ENCODE measurements at places on chromosomes 4 and X. TPM values are rescaled to one million over a fixed set of nuclear protein-coding genes. Genes with fewer than 3 reads are reported as not detected.

The RHOXF1 gene
- not detected for total RNA-seq

The PIR gene
- 0.73 TPM for total RNA-seq

The GPC3 gene
- 0.46 TPM for total RNA-seq

The MYOZ2 gene
- not detected for total RNA-seq

The CHRNA9 gene
- not detected for total RNA-seq

The HSD17B10 gene
- total RNA-seq = 188 TPM

The SCRG1 gene
- not detected for total RNA-seq

The MAGEA6 gene
- not detected for total RNA-seq

The SNCA gene
- total RNA-seq = 1.2 TPM

The PCDH10 gene
- total RNA-seq = not detected

The HCFC1 gene
- 140 TPM for total RNA-seq

The F9 gene
- not detected for total RNA-seq

The ERVMER34-1 gene
- total RNA-seq = not detected

The NSG1 gene
- 1.2 TPM for total RNA-seq

The TMPRSS11A gene
- total RNA-seq = not detected

The PNMA6A gene
- 2.0 TPM for total RNA-seq

The TRAPPC11 gene
- 21.2 TPM for total RNA-seq

The GPR143 gene
- not detected for total RNA-seq

The CT45A1 gene
- not detected for total RNA-seq

The PPP4R3C gene
- total RNA-seq = not detected

The TTC29 gene
- not detected for total RNA-seq

The P2RY4 gene
- 0.18 TPM for total RNA-seq

The MAGEB2 gene
- not detected for total RNA-seq

The PHKA2 gene
- total RNA-seq = 14.8 TPM

The CYBB gene
- total RNA-seq = 3.5 TPM

The LYAR gene
- total RNA-seq = 118 TPM

The HS3ST1 gene
- total RNA-seq = 0.03 TPM

The CTAG1B gene
- not detected for total RNA-seq

The MAP9 gene
- total RNA-seq = 7.6 TPM

The GATA1 gene
- total RNA-seq = 0.27 TPM

The LRP2BP gene
- 0.16 TPM for total RNA-seq

The LNX1 gene
- total RNA-seq = not detected

The GLRA3 gene
- total RNA-seq = not detected

The RRH gene
- total RNA-seq = 0.15 TPM

The NOX1 gene
- total RNA-seq = not detected

The FAM149A gene
- 1.2 TPM for total RNA-seq

The SSX2 gene
- not detected for total RNA-seq

The FAM9C gene
- not detected for total RNA-seq

The TRO gene
- 2.8 TPM for total RNA-seq

The MAGEA12 gene
- total RNA-seq = not detected

The IBSP gene
- total RNA-seq = not detected

The AMER1 gene
- total RNA-seq = 3.6 TPM

The ANAPC10 gene
- total RNA-seq = 19.5 TPM

The GAGE12F gene
- 0.42 TPM for total RNA-seq

The KLHL13 gene
- total RNA-seq = 0.68 TPM

The USP17L12 gene
- not detected for total RNA-seq

The MGAT4D gene
- not detected for total RNA-seq

The ARMCX4 gene
- total RNA-seq = 2.7 TPM

The DNAAF6 gene
- total RNA-seq = not detected

The USP17L30 gene
- total RNA-seq = not detected

The DCX gene
- not detected for total RNA-seq

The USP17L17 gene
- total RNA-seq = not detected

The VEGFC gene
- not detected for total RNA-seq

The SHROOM3 gene
- total RNA-seq = 0.05 TPM

The REPS2 gene
- 0.03 TPM for total RNA-seq

The SLC10A6 gene
- not detected for total RNA-seq

Data from activated T-cell treated with anti-CD3 and anti-CD28 coated beads, Interleukin-2, amount 50 U/mL, for 4 hours (primary cell).